Astrocyte (in vitro differentiated cells and primary cell): ENCODE measurements at places on chromosomes 13 and 19. TPM values are rescaled to one million over a fixed set of nuclear protein-coding genes. Genes with fewer than 3 reads are reported as not detected.

C19orf85 gene
- total RNA-seq = not detected in 2 replicates

HSPB6 gene
- 1.2 and 1.9 TPM in 2 replicates for total RNA-seq

SIGLECL1 gene
- total RNA-seq = not detected in 2 replicates

CEACAM20 gene
- total RNA-seq = not detected in 2 replicates

DNA sequence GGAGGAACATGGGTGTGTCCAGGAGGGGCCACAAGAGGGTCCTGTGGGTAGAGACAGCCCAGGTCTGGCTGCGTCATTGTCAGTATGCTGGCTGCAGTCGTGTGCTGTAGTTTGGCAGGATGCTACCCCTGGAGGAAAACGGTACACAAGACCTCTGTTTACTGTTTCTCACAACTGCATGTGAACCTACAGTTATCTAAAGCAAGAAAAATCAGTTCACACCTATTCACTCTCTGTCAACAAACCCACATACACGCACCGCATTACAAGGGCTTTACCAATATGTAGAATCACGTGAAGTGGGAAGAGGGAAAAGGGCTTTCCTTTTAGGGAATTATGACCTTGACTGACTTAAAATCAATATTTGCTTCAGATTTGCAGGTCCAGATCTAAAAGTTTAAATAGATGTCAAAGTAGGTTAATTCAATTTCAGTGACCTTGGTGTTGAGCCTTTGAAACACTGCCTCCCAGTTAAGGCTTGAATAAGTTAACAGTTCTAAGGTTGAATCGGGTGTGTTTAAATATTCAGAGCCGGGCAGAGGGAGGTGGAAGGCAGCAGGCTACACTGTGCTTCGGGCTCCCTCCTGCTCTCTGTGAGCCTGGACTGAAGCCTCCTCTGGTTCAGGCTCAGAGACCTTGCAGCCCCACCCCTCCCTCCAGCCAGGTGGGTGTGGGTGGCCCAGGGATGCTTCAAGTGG is 17.2 kb upstream of the MCF2L start:
- no peak for DNase-seq

GRCh38 chr19:3095441-3096191 is 1.5 kb downstream of the GNA11 start:
- no peak for DNase-seq

DNA sequence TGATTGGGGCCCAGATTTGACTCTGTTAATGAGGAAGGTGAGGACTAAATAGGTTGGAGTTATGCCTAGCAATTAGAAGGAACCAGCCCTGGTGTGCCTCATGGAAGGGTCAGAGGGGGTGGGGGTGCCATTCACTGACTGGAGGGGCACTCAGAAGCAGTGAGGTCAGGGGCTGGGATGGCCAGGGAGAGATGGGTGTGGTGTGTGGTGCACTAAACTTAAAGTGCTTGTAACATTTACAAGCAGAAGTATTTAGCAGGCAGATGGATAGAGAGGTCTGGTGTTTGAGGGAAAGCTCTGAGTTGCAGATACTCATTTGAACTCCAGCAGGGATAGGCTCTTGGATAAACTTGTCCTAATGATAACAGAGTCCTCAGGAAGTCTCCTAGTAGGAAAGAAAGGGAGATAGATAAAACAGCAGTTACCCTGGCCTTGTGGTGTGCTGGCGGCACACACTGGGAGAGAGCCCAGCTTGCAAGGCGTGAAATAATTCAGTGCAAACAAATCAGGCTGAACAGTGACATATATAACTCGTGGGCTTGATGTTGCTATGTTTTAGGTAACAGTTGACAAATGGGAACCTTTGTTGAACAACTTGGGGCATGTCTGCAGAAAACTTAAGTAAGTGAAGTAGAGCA is 20.0 kb upstream of the UPF3A start:
- no peak for DNase-seq

- DNase-seq = no peak
Observed at GRCh38 chr19:28556371-28556770, 656.6 kb downstream of the UQCRFS1 start.

DNA sequence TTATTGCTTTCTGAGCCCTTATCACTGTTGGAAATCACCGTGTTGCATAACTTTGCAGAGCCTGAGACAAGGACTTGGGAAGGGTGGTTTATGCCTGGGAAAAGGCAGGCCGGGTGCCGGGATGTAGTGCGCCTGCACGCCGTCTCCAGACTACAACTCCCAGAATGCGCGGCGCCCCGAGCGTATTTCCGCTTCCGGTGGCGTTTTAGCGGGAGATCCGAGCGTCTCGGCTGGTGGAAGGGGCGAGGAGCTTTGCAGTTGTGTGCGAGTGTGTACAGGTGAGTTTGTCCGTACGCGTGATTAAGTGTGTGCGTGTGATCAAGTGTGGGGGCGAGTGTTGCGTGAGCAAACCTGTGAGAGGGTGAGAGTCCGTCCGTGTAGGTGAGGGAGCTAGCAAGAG is 75.4 kb downstream of the PEG3 start:
- no peak for DNase-seq

DNA sequence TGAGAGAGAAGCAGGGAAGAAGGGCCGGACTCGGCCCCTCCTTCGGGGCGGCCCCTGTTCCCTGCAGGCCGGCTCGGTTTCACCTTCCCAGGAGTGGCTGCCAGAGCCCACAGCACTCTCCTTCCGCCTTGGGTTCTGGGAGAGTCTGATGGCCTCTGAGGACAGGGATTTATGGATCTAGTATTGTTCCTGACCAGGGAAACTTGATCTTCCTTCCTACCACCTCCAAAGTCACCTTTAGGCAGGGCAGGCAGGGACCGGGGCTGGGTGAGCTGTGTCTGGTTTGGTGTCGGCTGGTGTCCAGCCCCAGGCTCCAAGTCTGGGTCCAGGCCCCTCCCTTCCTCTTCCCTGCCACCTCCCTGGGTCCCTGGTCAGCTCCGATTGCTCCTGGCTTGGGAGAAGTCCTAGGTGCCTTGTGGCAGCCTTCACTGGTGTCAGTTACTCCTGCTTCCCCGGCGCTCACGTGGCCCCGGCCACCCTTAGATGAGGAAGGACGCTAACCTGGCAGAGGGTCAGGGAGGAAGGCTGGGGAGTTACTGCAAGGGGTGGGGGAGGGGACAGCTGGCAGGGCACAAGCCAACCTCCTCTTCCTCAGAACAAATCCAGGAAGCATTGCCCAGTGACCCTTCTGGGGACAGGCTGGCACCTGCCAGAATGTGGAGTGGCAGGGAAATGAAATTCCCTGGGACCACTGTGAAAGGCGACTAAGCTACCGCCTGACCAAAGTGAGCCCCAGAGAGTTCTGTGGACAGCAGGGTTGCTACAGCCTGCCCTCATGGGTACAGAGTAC is 18.8 kb downstream of the RFX1 start:
- no peak for DNase-seq

GRCh38 chr19:4557971-4558941 is 1.2 kb downstream of the SEMA6B start:
- no peak for DNase-seq

- DNase-seq = no peak
Observed at GRCh38 chr19:11478167-11479089, 2.4 kb downstream of the ELAVL3 start.

DNA sequence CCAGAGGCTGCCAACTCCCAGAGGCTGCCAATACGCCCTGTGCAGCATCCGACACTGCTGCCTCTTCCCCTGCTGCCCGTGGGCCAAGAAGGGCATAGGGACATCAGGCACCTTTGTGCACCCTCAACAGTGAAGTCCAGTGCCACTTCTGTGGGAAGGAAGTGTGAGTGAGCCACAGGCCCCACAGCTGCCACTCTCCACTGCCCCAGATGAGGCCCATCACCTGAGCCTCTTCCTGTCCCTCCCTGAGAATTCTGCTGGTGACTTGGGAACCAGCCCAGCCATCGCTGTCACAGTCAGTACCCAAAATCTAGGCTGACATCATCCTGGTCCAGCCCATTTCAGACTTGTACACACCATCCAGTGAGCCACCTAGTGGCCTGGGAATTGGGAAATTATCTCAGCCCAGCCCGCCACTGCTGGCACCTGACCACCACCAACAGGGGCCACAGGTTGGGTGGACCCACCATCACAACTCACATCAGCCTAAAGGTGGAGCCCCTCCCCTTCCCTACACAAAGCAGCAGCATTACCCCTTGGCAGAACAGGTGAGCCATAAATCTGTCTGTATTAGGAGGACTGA is 733.9 kb upstream of the KLHL1 start:
- no peak for DNase-seq
